Amniotic stem cell (primary cell): ENCODE measurements at places on chromosomes 3 and 15.

DNA sequence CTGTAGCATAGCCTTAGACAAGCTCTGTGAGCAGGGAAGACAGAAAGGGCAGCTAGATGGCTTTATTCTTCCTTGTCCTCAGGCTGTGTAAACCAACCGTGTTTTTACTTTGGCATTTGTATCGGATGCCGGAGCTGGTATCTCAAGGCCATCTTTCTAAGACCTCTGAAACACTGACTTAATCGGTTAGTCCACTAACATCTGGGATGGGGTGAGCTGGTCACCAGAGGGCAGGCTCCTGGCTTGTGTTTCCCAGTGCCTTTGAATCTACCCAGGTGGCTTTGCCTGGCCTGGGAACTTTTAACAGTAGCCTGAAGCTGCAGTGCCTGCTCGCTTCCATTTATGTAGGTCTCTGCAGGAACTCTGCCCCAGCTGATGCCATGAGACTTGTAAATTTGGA is 252.7 kb downstream of the NR1D2 start:
- no peak for DNase-seq

GRCh38 chr15:50110285-50110684 is 8.7 kb downstream of the ATP8B4 start:
- DNase-seq, result no peak

GRCh38 chr3:88775026-88775690 is 332.3 kb upstream of the EPHA3 start:
- DNase-seq, result no peak

DNA sequence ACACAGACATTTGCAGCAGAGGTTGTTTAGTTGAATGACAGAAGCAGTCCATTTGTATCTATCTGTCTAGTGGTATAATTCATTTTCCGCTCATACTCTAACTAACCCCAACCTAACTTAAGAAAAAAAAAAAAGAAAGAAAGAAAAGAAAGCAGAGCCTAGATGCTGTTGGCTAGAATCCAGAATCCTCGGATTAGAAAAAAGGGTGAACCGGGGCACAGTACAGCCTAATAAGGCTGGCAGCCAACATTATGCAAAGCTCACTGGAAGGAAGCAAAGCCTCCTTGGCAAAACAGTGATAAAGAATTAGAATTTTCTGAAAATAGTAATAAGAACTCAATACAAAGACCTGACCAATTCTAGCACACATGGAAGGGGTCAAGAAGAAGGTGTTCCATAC is 640.8 kb downstream of the TUSC7 start:
- no peak for DNase-seq

GRCh38 chr15:70103880-70104626 is 6.3 kb upstream of the TLE3 start:
- DNase-seq, result no peak

DNA sequence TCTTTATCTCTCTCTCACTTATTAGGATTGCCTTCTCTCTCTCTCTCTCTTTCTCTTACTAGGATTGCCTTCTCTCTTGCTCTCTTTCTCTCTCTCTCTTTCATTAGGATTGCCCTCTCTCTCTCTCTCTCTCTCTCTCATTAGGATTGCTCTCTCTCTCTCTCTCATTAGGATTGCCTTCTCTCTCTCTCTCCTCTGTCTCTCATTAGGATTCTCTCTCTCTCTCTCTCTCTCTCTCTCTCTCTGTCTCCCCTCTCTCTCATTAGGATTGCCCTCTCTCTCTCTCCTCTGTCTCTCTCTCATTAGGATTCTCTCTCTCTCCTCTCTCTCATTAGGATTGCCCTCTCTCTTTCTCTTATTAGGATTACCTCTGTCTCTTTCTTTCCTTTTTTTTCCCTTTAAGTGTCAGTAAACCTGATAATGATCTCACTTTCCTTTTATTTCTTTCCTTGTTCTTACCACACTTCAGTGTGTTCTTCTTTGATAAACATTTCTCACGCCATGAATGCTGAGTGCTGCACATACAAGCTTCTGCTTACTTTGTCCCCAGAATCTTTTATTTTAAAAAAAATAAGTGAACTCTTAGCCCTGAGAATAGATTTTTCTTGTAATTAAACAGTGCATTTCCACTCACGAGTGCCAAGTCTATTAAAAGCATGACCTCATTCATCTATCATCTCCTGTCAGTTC is 243.4 kb upstream of the TBC1D5 start:
- no peak for DNase-seq

- no peak for DNase-seq
Observed at GRCh38 chr15:54033869-54034458, 55.7 kb downstream of the UNC13C start.

DNA sequence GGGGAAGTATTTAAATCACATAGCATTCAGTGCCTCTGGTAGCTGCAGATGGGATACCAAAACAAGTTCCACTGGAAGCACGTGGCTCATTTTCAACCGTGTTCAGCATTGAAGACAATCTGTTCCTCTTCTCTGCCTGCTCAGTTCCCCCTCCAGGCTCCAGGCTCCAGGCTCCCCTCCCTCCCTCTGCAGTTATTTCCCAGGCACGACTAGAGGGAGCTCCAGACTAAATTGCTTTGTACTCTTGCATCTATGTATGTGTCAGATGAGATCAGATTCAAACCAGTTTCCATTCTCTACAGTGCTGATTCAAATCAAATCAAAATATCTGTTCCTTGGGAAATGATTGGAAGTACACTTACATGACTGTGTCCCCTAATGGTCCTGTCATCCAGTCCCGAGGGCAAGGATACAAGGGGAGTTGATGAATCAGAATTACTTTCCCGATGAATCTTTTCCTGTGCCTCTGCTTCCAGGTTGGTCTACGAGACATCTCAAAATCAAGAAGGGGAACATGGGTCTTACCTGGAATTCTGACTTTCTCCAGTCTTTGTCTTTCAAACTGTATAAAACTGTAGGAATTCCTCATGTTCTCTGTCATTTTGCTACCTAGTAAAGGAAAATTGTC is 600.5 kb downstream of the EDEM1 start:
- no peak for DNase-seq

DNA sequence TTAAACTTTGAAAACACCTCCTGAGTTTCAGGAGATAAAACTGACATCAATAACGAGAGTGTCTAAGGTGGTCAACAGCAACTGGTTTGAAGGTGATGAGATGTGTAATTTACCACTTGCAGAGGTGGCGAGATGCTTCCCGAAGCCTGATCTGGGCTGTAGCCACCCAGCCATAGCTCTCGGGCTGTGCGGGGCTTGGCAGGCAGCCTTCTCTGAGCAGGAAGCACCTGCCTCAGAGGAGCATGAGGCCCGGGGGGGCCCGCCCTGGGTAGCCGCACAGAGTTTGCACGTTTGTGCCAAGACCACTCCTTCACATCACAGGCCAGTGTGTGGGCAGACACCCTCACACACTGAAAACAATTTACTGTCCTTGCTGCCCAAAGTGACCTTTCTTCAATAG is 220.3 kb downstream of the CACNA2D3 start:
- DNase-seq, result no peak

DNA sequence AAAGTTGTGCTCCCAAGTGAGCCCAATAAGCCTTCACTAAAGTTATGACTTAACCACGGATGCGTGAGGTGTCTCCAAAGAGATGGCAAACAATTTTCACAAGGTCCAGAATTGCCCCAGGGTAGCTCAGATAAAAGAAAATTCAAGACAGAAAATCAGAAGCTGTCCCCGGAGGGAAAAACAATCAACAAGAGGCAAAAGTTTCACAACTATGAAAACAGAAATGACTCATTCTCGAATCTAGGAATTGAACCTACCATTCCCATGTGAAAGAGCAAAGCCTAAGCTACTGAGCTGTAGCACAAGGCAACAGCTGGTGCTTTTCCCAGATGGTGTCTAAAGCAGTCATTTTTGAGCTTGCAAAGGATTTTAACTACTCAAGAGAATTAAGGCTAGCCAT is 33.5 kb upstream of the MKRN3 start:
- no peak for DNase-seq

GRCh38 chr15:27448986-27449385 is 478.0 kb downstream of the GABRG3 start:
- no peak for DNase-seq

GRCh38 chr3:126155280-126155640 is 25.1 kb downstream of the ALDH1L1 start:
- no peak for DNase-seq

DNA sequence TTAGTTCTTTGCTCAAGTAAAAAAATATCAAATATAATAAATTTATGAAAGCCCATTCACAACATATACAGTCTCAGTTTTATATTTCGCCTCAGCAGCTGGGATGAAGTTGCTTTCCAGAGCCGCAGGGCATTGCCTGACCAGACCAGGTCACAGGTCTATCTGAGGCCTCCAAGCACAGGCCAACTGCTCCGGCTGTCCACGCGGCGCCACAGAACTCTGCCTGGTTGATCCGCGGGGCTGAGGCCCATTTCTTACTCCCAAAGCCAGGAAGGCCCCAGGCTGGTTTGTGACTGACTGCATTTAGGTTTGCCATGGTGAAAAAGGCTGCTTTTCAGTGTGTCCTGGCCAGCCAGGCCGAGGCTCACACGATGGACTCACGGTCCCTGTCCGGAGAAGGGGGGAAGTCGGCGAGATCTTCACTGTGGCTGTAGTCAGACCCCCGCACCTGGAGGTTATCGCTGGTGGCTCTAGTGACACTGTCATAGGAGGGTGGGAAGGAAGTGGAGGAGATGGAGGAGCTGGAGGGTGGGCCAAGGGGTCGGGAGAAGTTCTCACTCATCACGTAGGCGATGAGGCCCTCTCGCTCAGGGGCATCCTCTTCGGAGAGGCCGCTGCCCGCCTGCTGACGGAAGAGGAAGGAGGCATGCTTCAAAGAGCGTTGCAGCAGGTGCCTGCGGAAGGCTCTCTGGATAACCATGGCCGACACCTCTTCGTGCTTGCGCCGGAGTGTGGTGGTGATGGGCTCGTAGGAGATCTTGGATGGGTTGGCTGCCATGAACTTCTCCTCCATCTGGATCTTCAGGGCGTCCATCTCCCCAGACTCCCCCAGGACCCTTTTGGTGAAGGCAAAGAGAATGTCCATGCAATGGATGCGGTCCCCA is 54.1 kb downstream of the EXOG start:
- DNase-seq, result no peak

GRCh38 chr15:51267703-51268083 is 70.7 kb downstream of the CYP19A1 start:
- no peak for DNase-seq

GRCh38 chr15:69161079-69161877 is 843 bp downstream of the GLCE start:
- DNase-seq, result no peak

- DNase-seq, result no peak
Observed at GRCh38 chr15:70646169-70646568, 117.2 kb downstream of the UACA start.

GRCh38 chr3:37943631-37944314 is 46.8 kb upstream of the VILL start:
- DNase-seq, result no peak

GRCh38 chr15:85955501-85956391 is 123.9 kb upstream of the AGBL1 start:
- DNase-seq, result no peak

- no peak for DNase-seq
Observed at GRCh38 chr15:73395671-73396070, 26.9 kb upstream of the HCN4 start.

- no peak for DNase-seq
Observed at GRCh38 chr3:193895409-193895808, 240.5 kb upstream of the HES1 start.

DNA sequence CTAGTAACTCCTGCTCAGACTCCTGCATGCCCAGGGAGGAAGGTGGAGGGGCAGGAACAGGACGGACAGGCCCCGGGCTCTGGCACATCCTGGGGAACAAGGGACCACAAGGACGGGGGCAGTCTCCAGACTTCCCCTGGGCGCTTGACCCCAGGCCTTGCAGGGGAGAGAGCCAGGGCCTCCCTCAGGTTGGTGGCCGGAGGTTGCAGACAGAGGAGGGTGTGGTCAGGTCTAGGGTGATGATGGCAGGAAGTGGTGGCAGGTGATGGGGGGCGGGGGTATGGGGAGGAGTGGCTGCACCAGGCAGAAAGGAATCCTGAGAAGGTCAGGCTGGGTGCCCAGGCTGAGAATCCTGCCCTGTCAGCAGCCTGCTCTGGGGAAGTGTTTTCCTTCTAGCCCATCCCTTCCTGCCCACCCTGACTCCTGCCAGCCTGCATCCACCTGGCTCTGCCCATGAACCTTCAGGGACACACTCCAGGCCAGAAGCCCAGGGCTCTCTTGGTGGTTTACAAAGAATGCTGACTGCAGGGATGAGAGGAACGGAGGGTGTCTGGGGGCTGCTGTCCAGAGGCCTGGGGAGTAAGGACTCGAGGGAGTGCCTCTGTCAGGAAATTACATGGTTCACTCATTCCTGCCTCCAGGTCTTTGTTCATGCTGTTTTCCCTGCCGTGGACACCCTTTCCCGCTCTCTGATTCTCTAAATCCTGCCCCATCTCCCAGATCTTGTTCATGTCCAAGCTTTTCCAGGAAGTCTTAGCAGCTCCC is 15.8 kb downstream of the LOXL1 start:
- no peak for DNase-seq

DNA sequence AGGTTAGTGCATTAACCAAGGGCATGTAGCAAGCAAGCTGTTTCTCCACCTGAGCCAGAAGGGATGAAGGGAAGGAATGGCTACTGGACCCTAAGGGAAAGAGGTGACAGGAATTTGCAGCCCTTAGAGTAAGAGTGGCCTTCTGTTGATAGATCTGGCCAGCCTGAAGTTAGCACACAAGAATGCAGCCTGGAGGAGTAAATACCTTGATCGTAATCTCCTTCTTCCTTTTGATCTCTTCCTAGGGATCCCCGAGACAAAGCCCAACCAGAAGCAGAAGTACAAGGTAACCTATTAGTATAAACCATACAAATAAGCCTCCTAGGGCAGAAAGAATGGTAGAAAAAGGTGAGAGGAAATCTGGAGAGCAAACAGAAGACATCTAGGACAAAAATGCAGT is 134.6 kb downstream of the ATP8B4 start:
- no peak for DNase-seq

DNA sequence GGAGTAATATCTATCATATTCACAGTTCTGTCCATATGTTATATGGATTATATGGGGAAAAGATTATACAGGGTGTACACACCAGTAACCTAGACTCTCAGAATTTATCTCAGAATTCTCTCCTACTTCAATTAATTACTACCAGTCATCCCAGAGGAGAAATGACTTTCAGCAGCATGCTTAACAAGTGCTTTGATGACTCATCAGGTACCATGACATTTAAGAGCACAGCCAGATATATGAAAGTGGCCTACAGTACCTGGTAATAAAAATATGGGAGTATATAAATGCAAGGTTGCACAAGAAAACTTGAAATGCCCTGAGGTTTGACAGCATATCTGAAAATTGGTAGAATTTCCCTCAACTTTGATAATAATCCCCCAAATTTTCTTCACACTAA is 1273.0 kb downstream of the OTOL1 start:
- DNase-seq, result peak; percentile 6

DNA sequence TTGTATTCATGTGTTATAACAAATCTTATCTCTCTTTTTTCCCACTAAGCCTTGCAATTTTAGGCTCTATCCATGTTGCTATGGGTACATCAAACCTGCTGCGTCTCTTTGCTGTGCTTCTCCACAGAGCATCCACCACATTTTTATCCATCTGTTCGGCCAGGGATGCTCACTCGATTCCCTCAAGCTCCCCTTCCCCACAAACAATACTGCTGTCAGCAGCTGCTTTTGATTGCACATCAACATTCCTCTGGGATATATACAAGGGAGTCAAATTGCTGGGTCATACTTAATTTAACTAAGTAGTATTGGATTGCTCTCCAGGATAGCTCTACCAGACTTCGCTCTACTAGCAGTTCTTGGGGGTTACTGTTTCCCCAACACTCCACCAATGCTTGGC is 36.8 kb downstream of the TMEM108 start:
- DNase-seq, result no peak

GRCh38 chr15:90059208-90059985 is 42.9 kb downstream of the IDH2 start:
- DNase-seq, result no peak
